ENCODE measurements at places on chromosomes 13 and 19.

GRCh38 chr13:40377783-40378182 lies 288.7 kb downstream of the FOXO1 start:
- DNase-seq = no peak

GRCh38 chr19:7729211-7729610 lies 2.7 kb downstream of the CLEC4G start:
- no peak for DNase-seq

DNA sequence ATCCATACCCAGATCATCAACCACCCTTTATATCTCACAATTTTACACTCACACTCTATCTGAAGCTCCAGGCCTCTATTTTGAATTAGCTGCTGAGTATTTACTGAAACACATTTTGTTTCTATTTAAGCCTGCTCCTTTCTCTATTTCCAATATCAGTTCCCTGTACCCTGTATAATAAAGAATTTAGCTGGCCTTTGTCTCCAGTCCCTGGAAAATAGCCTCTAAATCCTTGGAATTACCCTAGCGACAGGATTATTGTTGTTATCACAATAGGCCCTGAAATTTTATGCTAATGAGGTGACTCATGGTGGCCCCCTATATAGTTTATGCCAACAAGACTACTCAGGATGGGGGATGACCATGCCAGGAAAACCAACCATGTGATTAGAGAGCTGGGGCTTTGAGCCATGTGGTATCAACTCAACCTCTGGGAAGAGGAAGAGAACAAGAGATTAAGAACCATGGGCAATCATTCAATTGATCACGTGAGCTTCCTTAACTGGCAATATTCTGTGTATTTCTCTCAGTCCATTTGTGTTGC lies 72.7 kb downstream of the KATNAL1 start:
- no peak for DNase-seq

DNA sequence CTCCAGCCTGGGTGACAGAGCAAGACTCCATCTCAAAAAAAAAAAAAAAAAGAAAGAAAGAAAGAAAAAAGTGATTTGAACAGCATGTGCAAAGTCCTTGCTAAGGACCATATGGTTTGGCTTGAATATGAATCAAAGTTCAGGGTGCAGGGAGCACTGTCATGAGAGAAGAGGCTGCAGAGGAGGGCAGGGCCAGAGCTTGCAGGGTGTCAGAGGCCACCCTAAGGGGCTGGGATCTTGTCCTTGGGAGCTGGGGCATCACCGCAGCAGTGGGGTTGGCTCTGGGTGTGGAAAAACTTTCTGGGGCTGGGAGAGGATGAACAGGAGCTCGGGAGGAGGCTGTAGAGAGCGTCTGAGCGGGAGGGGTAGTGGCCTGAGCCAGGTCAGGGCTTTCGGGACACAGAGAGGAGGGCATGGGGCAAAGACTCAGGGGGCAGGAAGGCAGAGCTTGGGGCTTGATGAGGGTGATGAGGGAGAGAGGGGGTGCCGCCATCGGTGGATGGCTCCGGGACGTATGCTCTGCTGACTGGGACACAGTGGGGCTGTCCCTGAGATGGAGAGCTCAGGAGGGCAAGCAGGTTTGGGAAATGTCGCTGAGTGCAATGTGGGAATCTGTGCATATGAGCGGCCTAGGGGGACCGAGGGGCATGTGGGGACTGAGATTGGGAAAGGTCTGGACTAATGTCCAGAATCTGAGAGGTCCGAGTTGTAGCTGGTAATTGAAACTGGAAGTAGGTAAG lies 3.0 kb downstream of the TRPM4 start:
- DNase-seq = no peak
